ENCODE measurements at places on chromosomes 3 and 15.

DNA sequence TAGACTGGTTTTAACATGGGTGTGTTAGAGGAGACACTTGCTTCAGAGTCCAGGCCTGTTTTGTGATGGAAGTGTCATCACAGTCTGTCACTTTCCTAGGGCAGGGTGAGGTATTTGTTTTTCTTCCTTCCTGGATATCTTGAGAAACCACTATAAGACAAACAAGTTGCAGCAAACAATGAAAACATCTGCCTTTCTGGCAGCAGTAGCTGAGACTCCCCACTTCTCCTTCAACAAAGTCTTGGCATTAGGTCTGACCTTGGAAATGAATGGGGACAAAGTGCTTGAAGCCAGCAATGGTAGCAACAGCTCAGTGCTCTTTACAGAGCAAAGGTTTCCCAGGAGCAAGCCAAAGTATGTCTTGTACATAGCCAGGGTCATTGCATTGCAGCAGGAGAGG, 64.6 kb downstream of the CD200 start:
- no peak for DNase-seq

GRCh38 chr15:51350723-51351122, 9.3 kb downstream of the GLDN start:
- no peak for DNase-seq

DNA sequence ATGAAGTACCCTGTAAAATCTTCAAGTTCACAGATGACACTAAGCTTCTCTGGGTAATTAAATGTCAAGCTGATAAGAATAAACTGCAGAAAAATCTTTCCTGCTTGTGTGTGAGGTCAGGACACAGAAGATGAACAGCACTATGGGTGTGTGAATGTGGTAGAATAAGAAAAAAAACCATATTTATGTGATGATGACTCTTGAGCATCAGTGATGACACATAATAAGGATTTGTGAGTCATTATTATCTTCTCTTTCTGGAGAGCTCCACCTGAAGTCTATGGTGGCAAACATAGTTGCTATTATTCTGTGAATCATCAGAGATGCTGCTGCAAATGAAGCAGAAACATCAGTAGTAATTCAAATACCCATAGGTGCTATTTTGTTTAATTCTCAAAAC, 422.4 kb downstream of the DIPK2A start:
- no peak for DNase-seq

DNA sequence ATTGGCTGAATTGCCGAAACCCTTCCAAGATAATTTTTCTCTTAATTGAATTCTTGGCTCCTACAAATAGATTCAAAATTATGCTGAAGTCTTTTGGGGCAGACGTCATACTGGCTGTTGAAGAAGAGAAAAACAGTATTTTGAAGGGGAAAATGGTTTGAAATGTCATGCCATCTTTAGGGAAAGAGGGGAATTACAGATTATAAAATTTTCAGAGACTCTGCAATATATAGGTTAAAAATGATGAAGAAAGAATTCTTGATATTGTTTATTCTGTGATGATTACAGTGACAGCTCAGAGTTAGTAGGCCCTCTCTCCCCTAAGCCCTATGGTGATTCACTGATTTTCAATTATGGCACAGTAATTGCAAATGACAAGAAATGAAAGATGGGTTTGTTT, 86.1 kb downstream of the CGNL1 start:
- no peak for DNase-seq

GRCh38 chr3:175307642-175308041, 448.5 kb downstream of the NAALADL2 start:
- DNase-seq: no peak

DNA sequence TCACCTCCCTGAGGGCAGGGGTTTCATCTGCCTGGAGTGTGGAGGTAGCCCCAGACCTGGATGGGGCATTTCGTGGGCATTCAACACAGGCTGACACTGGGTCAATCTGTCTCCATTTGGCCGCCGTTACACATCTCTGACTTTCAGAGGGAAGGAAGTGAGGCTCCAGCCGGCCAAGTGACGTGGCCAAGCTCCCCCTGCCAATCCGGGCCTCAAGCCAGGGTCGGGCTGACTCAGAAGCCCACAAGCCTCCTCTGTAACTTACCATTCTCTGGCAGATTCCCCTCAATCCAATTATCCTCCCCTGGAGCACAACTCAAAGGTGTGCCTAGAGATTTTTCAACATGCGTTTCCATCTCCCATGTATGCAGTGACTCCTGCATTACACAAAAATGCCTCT, 227.6 kb downstream of the KLF13 start:
- no peak for DNase-seq

DNA sequence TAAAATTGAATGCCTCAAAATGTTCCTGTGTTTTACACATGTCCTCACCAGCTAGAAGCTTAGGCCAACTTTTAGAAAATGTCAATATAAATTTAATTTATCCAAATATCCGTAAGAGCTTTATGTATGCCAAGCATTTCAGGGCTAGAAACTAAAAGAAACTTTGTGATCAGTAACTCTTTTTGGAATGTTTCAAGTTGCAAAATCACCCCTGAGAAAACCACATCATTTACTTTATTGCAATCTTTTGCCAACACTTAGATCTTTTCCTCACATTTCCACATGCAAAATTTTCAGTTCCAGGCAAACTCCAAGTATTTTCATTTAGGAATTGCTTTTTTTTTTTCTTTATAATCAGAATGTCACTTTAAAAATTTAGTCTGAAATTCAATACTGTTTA, 20.1 kb upstream of the IGF1R start:
- DNase-seq: no peak

- no peak for DNase-seq
Measured at GRCh38 chr3:132822266-132822665, 100.1 kb upstream of the NPHP3 start.

- no peak for DNase-seq
Measured at GRCh38 chr3:38270606-38271005, 5.0 kb downstream of the SLC22A13 start.

DNA sequence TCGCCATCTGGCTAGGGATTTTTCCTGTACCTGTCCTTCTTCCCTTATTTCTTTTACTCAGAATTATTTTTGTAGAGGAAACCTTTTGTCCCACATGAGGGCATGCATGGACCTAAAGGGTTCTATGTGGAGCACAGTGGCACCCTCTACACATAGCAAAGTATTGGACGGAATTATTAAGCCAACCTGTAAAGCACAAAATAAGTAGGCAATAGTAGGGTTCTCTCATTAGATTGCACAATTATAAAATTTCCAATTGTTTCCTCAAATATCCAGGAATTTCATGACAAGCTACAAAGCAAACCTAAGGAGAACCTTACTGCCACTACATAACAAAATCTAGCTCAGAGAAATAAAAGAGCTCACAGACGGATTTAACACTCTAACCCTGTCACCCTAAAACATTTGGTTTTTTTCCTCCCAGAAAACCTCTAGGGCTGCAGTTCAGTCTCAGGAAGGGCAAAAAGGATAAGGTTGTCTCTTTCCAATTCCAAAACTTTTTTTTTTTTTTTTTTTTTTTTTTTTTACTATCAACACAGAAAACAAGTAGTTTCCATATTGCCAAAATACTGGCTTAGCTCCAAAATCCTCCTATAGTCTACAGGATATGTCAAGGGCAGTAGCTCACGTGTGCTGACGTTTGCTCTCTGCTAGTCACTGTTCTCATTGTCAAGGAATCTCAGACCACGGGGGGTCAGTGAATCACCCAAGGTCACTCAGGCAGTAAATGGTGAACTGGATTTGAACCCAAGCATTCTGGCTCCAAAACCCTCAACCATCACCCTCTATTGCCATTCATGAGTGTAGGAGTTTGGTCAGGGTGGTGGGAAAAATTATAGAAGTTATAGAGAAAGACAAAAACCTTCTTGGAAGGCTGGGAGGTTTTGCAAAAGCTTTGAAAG, 52.3 kb downstream of the NCEH1 start:
- DNase-seq: no peak

GRCh38 chr15:96359616-96360521, 29.4 kb downstream of the NR2F2 start:
- no peak for DNase-seq

- no peak for DNase-seq
Measured at GRCh38 chr3:26260139-26260538, 362.4 kb upstream of the LRRC3B start.

GRCh38 chr3:189636048-189636447, 4.9 kb downstream of the TP63 start:
- DNase-seq: no peak

DNA sequence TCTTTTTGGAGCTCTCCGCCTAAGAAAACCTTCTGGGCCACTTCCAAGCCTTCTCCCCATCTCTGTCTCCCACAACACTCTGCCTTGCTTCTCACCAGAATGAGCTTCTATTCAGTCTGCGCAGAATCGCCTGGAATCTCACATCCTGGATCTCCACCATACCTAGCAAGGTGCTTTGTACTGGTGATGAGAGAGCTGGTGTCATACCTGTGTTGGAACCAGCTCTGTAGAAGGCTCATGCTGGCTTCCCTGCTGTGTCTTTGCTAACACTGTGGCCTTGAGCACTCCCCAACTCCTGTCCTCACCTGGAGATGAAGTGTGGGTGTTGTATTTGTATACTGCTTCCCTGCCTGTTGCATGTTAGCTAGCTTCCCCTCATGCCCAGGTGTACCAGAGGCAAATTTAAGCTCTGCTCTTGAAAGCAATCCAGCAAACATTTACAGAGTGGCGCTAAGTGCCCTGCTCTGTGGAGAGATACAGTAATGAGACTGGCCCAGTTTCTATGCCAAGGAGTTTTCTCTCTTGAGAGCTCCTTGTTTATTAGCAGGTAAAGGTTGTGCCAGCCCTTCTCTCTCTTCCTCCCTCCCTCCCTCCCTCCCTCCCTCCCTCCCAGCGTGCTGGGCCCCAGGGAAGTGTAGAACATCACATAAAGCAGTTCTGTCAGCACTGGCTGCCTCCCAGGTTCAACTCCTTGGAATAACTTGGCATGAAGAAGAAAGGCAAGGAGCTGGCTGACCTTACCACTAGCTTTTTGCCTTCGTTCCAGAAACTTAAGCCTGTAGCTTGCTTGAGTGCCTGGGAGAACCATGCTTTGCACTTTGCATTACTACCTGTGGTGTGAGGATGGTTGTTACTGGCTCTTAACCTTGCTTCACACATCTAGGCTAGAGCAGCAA, 54.9 kb downstream of the TRIM71 start:
- DNase-seq: no peak

DNA sequence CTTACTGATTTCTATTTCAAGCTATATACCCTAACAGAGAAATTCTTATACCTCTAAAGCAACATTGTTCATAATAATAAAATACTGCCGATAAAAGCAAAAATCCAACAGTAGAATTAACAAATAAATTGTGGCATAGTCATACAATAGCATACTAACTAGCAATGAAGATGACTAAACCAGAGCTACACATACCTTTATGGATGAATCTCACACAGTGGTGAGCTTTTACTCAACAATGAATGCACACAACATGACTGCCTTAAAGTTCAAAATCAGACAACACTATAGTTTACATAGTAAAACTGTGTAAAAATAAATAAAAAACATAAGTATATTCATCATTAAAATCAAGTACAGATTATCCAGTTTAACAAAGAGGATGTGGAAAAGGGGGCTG, 99.1 kb downstream of the NR1I2 start:
- DNase-seq: no peak

DNA sequence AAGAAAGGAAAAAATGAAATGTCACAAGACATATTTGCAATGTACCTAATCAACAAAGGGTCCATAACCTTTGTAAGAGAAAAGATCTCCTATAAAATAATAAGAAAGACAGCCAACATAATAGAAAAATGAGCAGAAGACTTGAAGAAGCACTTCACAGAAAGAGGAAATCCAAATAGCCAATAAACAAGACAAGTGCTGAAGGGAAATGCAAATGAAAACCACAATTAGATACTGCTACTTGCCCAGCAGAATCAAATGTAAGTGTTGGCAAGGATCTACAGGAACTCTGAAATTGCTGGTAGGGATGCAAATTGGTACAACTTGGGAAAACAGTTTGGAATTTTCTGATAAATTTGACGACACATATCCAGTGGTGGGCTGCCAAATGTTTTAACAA, 15.1 kb upstream of the TOPAZ1 start:
- DNase-seq: no peak

DNA sequence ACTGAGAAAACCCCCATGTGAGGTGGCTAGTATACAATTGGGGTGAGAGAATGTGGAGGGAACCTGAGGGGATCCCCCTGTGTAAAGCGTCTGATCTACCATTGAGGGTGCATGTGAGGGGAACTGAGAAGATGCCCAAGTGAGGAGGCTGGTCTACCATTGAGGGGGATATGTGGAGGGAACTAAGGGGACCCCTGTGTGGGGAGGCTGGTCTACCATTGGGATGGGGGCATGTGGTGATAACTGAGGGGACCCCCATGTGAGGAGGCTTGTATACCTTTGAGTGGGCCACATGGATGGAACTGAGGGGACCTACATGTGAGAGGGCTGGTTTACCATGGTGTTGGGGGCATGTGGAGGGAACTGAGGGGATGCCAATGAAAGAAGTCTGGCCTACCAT, 160.8 kb downstream of the FBLN2 start:
- no peak for DNase-seq

DNA sequence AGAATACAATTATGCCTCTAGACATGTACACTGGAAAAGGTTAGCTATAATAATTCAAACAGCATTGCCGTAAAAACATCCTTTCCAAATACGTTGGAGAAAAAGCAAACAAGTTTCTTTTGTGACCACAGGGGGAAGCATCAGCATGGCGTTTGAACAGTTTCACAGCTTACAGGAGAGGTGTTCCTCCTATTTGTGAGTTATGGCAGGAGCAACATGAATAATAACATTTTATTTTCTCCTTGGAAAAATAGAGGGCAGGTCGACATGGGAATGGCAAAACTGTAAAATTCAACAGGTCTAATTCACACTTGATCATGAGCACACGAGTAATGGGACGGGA, 39.7 kb upstream of the GADL1 start:
- DNase-seq: no peak

GRCh38 chr15:48361685-48362084, 30.5 kb downstream of the DUT start:
- no peak for DNase-seq

- DNase-seq: no peak
Measured at GRCh38 chr15:75532413-75533250, 46.5 kb downstream of the PTPN9 start.

- no peak for DNase-seq
Measured at GRCh38 chr15:60651734-60652141, 172.8 kb upstream of the ICE2 start.

DNA sequence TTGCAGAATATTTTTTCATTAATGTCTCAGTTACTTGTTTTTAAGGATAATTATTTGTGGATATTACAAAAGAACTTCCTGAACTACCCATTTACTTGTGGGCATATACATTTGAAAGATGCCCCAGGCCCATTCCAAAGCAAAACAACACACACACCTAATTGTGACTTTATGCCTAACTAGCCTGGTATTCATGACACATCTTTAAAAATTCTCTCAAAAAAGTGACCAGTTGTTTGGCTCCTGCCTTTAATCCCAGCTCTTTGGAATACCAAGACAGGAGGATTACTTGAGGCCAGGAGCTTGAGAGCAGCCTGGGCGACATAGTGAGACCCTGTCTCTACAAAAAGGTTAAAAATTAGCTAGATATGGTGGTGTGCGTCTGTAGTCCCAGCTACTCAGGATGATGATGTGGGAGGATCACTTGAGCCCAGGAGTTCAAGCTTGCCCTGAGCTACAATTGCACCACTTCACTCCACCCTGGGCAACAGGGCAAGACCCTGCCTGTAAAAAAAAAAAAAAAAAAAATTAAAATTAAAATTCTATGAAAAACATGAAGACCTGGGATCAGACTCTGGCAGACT, 51.7 kb upstream of the SLC4A7 start:
- no peak for DNase-seq
